ENCODE measurements at places on chromosomes 3 and 15.

DNA sequence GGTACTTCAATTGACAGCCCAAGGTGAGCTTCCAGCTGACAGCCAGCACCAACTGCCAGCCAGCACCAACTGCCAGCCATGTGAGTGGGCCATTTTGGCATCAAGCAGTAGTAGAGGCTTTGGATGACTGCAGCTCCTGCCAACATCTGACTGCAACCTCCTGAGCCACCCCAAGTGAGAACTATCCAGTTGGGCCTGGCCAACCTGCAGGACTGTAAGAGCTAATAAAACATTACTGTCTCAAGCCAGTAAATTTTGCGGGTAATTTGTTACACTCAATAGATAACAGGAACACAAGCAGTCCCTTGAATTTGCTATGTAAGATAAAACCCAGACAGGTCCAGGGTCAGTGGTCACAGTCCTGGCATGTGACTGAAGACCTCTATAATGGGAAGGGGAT lies 29.7 kb downstream of the EPHB1 start:
- no peak for DNase-seq

DNA sequence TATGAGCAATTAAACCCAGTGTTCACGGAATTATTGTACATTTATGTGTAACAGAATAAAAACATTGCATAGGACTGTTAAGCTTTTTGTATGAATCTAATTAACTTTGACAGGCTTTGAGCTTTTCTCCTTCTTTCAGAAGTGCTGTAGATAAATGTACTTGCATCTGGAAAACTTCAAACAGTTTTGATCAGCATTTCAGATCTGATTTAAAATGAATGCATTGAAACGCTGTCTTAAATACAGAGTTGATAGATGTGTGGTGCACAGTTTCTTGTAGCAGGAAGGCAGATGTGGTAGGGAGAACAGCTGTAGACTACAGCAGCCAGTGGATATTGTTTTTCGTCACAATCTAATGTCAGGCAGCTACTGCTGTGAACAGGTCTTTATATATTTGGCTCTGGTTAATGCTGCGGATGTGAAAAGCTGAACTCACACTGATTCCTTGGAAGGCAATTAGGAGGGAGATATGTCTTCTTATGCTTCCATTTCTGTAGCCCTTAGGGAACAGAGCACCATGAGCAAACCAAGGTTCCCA lies 193.8 kb upstream of the GOLIM4 start:
- DNase-seq = no peak

GRCh38 chr3:86967062-86967461 lies 23.9 kb downstream of the VGLL3 start:
- DNase-seq = no peak

- DNase-seq = no peak
Measured at GRCh38 chr3:2771193-2771592, 339.0 kb downstream of the IL5RA start.

- DNase-seq = no peak
Measured at GRCh38 chr3:169295912-169296570, 367.5 kb downstream of the MECOM start.

DNA sequence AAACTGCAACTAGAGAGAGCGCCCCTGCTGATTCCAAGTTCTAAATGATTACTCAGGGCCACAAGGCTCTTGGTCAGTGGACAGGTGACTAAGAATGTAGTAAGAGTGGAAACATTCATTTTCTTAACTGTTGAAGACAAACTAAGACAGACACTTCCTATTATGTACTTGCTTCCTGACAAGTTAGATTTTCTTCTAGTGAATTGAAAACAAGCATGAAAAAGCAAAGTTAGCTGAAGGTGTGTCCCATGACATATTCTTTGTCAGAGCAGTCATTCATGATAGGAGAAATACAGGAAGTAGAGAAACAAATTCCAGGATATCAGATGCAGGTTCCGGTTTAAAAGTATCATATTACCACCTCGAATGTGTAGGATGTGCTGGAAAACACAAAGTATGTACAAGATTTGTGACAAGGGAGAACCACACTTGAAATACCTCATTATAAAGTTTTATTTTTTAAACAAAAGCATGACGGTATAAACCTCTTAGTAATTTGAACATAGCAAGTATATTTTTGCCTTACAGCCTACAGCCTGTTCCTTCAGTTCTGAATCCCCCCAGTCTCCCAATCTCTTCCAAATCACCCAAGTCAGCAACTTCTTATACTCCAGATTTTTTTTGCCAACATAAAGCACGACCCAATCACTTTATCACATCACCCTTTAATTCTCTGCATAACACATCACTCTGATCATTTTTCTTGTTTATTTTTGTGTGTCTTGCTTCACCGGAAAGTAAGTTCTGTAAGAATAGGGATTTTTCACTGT lies 6.2 kb downstream of the TSPAN3 start:
- no peak for DNase-seq

- no peak for DNase-seq
Measured at GRCh38 chr15:45205192-45205591, 17.4 kb upstream of the SHF start.
